ENCODE measurements at places on chromosomes 5 and 9.
A peak's percentile ranks its signal among the peaks of the same experiment; 100 is the strongest.

- no peak for DNase-seq
These were observed 5.3 kb downstream of the ERAP2 start for GRCh38 chr5:96881511-96882115.

- DNase-seq = no peak
These were observed 22.6 kb downstream of the UBE2QL1 start for GRCh38 chr5:6471252-6471651.

DNA sequence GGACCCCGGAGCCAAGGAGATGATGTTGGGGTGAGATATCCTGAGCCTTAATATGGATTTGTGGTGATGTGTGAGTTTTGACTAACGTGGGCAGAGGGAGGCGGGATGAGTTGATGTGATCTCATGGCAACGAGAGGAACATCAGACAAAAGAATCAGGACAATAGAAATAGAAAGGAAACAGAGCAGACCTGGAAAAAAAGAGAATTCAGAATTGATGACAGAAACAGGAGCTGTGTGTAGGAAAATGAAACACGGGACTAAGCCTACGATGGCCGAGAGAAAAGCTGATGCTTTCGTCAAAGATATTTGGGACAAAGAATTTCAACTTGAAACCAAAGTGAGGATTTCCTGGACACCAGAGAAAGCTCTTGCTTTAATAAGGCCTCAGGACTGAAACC lies 10.9 kb downstream of the PRKACG start:
- no peak for DNase-seq

GRCh38 chr5:149584121-149584520 lies 2.8 kb downstream of the ARHGEF37 start:
- DNase-seq = no peak

DNA sequence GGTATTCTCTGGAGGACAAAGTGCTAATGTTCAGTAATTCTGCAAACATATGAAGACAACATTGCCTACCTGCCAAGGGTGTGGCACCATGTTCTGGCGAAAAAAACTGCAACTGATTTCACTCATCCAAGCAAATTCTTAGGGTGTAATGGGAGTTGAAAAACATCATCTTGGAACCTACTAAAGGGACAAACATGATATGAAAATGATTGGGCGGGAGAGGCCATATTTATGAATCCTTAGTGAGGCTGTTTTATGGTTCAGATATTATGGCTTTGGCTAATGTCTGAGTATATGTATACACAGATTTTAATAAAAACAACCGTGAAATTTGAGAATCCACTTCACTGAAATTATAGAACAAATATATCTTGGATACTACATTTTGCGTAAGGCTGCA lies 225.7 kb downstream of the ARL15 start:
- DNase-seq = no peak

DNA sequence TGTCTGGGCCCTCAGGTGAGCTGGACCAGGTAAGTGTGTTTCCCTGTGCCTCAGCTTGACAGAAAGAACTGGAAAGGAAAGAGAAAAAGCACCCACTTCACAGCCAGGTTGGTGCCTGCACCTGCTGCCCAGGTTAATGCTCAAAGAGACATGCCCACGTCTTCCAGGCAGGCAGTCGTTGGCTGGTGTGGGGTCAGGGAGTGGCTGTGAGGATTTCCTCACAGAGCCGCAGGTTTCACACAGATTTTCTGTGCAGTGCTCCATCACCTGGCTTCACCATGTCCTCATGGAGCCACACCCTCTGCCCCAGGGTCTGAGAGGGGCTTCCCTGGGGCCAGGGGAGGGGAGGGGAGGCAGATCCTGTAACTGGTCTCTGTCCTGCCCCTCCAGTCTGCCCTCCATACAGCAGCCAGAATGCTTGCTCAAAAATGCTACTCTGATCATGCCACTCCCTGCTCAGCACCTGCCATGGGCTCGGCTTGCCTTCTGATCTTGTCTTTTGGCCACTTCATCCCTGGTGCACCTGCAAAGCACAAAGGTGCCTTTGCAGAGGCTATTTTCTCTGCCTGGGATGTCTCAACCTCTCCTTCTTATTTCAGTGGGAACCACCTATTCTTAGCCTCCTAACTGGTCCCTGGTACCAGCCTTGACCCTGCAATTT lies 82.5 kb upstream of the UBTD2 start:
- DNase-seq = no peak

GRCh38 chr5:58156973-58157701 lies 302.7 kb downstream of the PLK2 start:
- no peak for DNase-seq

GRCh38 chr5:160382346-160382745 lies 11.9 kb upstream of the C1QTNF2 start:
- no peak for DNase-seq

- no peak for DNase-seq
These were observed 38.9 kb downstream of the EFNA5 start for GRCh38 chr5:107631805-107632362.

DNA sequence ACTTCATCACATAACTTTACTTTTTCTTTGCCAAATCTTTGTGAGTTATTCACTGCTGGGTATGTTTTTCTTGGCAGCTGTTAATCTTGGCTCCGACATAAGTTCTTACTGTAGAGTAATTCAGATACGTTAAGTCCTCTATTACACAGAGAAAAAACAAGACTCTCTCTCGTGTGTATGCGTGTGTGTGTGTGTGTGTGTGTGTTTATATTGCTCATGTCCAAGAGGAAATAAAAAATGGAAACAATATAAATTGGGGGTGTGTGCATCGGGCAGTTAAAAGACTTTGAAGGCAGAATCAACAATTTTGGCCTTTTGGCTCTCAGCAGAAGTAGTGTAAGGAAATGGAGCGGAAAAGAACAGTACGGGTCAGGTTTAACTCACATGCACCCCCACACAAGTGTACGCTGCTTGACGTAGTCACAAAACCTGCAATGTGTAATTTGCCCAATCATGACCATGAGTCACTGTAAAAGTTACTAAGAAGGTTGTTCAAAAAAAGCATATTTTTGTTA lies 67.2 kb upstream of the IFNE start:
- no peak for DNase-seq

GRCh38 chr9:101027733-101028345 lies 688 bp upstream of the PLPPR1 start:
- DNase-seq = no peak

DNA sequence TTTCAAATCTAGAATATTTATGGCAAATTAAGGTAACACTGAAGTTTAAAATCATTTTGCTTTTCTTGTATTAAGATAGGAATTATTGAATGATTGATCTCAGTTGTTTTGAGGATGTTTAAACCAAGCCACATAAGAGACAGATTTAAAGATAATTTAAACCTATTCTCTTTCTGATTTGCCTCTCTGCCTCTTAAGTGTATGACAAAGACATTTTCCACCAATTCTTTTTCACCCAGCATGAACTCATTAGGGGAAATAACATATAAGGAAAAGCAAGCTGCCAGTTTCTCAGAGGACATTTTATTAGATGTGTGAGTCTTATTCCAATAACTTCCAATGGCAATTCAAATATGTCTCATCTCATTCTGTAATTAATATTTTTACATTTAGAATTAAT lies 568.3 kb upstream of the MEF2C start:
- DNase-seq = no peak

- DNase-seq = no peak
These were observed 228.9 kb downstream of the GRIA1 start for GRCh38 chr5:153719324-153719723.

DNA sequence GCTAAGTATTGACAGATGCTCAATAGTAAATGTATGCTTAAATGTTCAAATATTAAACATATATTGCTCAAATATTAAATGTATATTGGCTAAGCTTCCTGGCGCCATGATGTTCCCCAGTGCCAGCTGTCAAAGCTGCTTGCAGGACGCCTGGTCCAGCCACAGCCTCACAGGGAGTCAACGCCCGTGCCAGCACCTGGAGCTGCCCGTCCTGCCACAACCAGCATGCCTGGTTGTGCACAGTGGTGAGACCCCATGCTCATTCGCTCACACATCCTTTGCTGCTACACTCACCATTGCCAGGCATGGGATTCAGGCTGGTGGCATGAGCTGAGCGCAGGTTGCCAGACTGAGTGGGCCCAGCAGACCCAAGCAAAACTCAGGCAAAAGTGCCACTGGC lies 926.9 kb upstream of the EDIL3 start:
- DNase-seq = no peak

GRCh38 chr9:114908805-114909448 lies 21.5 kb downstream of the TNFSF8 start:
- DNase-seq = no peak

GRCh38 chr9:131667576-131667975 lies 72.3 kb downstream of the RAPGEF1 start:
- peak; percentile 40 for DNase-seq

- no peak for DNase-seq
These were observed 5.5 kb upstream of the RUSC2 start for GRCh38 chr9:35484406-35484805.

DNA sequence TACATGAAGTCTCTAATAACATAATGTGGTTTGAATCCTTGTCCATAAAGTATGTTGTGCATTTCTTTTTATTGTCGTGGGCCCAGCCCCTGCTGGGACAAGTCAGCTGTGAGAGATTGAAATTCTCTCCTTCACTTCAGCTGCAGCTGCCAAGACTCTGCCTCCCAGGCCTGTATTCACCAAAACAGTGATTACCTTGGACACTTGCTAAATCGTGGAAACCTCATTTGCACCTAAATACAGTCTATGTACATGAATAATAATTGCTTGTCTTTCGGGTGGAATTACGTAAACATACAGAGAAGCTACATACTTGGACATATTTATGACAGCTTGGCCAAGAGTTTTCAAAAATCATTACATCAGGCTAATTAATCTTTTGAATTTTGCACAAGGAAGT lies 898.5 kb upstream of the SEMA6A start:
- DNase-seq = no peak

- DNase-seq = no peak
These were observed 3.3 kb upstream of the MAN1B1 start for GRCh38 chr9:137083394-137084004.

DNA sequence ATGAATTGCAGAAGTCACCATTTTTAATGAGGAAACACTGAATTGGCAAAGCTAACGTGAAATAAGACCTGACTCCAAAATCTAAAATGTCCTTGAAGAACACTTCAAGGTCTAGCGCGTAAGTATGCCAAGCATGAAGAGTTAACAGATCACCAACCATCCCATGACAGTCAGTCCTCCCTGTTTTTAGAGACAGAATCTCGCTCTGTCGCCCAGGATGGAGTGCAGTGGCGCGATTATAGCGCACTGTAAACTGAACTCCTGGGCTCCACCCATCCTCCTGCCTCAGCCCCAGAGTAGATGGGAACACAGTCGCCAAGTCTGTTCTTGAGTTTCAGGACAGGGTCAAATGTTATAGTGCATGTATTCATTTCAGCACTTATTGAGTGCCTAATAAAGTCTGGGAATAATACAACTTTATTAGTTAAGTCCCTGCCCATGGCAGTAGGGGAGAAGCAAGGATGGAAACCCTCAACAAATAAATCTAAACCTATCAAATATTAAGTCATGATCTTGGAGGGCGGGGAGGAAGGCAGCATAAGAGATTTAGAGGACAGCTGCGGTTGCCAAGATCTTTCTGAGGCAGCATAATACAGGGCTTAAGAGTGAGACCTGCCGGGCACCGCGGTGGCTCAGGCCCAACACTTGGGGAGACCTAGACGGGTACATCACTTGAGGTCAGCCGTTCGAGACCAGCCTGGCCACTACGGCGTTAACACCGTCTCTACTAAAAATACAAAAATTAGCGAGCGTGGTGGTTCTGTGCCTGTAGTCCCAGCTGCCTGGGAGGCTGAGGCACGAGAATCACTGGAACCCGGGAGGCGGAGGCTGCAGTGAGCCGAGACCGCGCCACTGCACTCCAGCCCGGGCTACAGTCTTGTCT lies 1.1 kb downstream of the ATPSCKMT start:
- no peak for DNase-seq

DNA sequence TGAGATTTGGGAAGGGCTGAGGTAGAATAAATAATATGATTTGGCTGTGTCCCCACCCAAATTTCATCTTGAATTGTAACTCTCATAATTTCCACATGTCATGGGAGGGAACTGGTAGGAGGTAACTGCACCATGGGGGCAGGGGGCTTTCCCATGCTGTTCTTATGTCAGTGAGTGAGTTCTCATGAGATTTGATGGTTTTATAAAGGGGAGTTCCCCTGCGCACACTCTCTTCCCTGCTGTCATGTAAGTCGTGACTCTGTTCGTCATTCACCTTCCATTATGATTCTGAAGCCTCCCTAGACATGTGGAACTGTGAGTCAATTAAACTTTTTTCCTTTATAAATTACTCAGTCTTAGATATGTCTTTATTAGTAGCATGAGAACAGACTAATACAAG lies 115.5 kb upstream of the STARD4 start:
- no peak for DNase-seq

DNA sequence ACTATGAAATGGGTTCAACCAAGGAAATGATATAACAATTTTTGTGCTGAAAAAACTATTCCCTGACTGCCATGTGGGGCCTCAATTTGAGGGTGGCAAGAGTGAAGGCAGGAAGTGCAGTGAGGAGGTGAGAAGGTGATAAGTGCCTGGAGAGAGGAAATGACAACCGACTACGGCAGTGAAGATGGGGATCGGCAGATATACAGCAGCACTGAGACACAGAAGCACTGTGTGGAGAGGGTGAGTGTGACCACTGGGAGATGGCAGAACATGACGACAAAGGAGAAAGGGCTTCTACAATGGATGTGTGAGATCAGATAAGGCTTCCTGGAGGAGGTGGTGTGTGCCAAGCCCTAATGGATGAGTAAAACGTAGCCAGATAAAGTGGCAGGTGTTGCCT lies 271.8 kb downstream of the TRIM32 start:
- DNase-seq = no peak

DNA sequence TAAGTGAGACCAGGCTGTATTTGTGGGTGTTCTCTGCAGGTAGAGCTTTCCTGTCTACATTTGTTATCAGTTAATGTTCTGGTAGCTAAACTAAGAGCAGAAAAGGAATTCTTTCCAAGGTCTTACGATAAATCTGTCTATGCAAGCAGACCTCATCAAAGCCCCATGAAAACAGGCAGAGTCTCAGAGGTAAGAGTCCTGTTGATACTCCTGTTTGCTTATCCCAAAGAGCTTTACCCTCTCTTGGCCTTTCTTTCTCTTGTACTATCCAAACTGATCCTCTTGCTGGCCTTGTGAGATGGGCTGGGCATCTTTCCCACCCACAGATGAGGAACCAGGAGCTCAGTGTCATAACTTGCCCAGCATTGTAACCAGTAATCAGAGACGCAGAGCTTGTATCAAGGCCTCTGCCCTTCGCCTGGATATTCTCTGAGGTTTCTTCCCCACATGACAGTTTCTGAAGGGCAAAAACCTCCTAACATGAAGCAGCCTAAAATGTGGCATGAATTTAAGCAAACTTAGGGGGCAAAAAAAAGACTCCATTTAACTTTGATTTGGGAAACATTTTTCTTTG lies 33.5 kb downstream of the PRKACG start:
- DNase-seq = no peak

GRCh38 chr5:131068893-131069643 lies 96.0 kb downstream of the HINT1 start:
- peak; percentile 60 for DNase-seq

GRCh38 chr5:143433670-143434069 lies 30.2 kb upstream of the NR3C1 start:
- DNase-seq = no peak

GRCh38 chr9:114038724-114039313 lies 39.3 kb downstream of the AMBP start:
- DNase-seq = no peak

Data from activated gamma-delta T cell treated with Interleukin-2 at 50 U/mL for 16 hours (primary cell).